ENCODE measurements at places on chromosomes 2 and 18.
A peak's percentile ranks its signal among the peaks of the same experiment; 100 is the strongest.

GRCh38 chr2:186919296-186919695 is 70.3 kb upstream of the ZSWIM2 start:
- DNase-seq = no peak

- DNase-seq = no peak
Observed at GRCh38 chr2:139079311-139079710, 299.1 kb upstream of the NXPH2 start.

GRCh38 chr18:47175283-47175897 is 774 bp downstream of the IER3IP1 start:
- no peak for DNase-seq

DNA sequence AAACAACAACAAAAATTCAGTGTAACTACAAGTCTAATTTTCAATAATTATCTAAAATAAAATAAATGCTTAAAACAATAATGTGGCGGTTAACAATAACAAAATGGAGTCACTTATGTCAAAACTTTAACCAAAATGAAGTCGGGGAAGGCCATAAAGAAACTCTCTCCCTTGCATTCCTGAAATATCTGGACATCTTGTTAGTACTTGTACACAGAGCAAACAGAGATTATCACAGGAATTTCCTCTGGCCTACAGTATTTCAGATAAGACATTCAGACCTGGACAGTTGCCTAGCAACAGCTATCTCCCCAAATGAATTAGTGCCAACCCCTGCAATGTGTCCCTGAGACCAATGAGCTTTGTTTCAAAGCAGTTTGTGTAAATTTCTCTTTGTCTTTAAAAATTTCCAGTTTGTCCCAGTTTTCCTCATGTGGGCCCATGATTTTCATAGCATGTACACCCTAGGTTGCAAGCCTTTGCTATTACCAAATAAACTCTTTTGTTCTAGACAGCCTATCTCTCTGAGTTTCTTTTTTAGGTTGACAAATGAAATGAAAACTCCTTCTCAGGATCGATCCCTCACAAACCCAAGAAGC is 68.6 kb downstream of the EXOC6B start:
- no peak for DNase-seq

GRCh38 chr2:207417301-207417718 is 112.5 kb upstream of the CREB1 start:
- DNase-seq = no peak

DNA sequence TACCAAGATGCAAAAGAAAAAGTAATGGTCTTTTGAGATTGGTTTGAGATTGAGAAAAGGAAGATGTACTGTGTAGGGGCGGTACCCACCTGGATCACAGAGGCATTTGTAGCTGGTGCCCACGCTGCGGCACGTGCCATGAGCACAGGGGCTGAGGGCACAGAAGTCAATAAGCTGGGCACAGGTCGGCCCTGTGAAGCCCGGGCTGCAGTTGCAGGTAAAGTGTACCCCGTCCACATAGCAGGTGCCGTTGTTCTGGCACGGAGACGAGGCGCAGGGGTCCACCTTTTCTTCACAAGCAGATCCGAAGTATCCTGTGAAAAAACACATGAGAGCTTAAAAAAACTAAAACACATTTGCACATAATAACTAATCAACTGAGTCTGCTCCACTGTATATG is 176.1 kb upstream of the PID1 start:
- DNase-seq = no peak

DNA sequence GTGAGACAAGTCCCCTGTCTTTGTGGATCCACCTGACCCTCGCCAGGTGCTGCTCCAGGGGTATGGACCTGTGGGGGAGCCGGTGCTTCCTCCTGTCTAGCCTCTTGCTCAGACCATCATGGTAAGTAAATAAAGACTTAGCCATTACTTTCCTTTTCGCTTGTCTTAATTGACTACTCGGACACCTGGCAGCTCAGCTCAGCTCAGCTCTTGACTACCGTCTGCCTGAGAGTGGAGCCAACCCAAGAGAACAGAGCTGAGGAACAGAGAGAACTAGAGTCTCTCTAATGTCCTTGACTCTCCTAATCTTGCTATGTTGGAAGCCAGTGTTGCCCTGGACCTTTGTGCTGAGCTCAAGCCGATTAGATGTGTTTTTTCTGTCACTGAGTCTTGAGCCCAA is 170.3 kb upstream of the CXCR4 start:
- no peak for DNase-seq

- no peak for DNase-seq
Observed at GRCh38 chr2:235612181-235612950, 118.5 kb downstream of the AGAP1 start.

- no peak for DNase-seq
Observed at GRCh38 chr18:9736286-9736835, 28.3 kb downstream of the RAB31 start.

DNA sequence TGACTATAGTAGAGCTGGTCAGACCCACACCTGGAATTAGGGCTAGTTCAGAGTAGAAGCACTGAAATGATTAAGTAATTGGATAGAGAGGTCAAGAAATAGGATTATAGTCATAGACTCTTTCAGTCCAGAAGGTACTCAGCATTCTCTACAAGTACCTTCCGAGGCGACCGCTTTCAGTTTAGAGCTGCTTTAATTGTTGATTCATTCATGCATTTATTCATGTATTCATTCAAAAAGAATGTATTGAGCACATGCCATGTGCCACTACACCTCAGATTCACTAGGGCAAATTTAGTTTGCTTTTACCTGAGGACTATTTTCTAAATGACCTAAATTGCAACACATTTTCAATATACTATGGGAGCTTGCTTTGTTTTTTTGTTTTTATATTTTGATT is 48.7 kb downstream of the CRIM1 start:
- no peak for DNase-seq

- DNase-seq = no peak
Observed at GRCh38 chr2:118548880-118549488, 298.5 kb downstream of the EN1 start.

DNA sequence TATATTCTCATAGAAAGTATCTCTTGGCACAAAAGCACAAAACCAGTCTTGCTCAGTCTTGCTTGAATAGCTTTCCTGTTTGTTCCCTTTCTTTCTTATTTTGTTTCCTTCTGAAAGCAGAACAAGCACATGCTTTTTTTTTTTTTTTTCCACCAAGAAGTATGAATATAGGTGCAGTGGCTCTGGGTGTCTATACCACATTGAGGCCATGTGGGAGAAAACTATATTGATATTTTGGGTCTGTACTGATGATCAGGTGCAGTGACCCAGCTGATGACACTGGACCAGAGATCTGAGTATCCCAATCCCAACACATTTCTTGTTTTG is 28.7 kb downstream of the GEMIN6 start:
- DNase-seq = no peak

DNA sequence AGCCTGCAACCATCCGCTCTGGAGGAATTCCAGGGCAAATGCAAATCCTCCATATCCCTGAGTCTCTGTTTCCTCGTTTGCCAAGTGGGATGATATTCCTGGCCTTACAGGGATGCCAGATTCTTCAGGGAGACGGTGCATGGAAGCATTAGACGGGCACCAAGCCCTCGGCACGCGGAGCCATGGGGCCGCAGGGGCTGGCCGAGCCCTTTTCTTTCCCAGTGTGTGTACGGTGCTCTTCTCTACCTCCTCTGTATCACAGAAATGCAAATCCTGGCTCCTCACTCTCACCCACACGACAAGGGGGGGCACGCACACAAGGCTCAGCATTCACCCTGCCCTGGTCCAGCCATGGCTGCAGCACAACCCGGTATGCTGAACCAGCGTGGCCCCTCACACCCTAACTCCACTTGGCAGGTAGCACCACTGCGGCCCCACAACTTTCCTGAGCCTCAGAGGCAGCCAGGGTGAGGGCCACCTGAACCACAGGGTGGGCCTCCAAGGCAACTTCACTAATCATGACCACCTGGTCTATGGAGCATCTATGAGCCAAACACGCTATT is 64.1 kb upstream of the SALL3 start:
- DNase-seq = no peak

DNA sequence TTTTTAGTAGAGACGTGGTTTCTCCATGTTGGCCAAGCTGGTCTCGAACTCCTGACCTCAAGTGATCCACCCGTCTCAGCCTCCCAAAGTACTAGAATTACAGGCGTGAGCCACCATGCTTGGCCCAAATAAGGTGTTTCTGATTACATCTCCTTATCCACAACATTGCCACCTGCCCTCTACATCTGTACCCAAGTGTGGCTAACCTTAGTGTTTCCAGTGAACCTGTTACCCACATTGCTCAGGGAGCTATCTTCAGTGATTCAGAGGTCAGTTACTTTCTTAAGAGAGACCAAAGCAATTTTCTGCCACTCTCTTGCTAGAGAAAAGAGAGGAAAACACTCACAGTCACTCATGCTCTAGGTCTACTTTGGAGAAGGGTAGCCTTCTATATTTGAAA is 115.0 kb upstream of the SLC39A10 start:
- no peak for DNase-seq

DNA sequence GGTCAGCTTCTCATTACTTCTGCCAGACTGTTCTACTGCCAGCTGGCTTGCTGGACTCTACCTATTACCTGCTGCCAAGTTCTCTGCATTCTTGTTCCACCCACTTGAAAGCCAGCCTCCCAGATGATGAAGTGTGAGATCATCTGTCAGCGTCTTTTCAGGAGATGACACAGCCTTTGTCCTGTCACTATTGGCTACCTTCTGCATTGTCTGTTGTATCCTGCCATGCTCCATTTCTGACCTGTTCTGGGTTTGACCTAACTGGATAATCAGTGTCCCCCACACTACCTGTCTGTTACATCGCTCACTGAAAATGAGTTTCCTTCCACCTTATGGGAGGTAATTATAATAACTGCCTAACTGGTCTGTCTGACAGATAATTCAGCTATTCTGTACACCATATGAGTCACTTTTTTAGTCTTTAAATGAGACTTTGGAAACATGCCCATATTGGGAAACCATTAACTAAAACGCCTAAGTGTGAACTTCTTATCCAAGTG is 520.6 kb downstream of the METTL4 start:
- no peak for DNase-seq

GRCh38 chr2:225471039-225471438 is 71.5 kb downstream of the NYAP2 start:
- no peak for DNase-seq

DNA sequence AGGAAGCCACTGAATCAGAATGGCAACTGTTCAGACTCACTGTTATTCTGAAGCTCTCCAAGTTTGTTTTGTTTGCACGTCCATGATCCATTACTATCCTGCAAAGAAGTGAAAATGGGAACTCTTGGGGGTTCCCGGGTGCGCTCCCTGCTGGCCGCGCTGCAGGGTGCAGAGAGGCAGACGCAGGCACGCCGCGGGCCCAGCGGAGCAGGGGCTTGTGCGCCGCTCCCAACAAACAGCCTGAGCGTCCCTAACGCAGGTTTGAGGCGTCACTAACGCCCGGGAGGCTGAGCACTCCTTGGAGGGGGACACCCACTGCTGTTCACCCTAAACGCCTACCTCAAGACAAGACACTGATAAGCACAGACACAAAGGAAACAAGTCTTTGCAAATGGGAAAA is 14.3 kb upstream of the PIEZO2 start:
- no peak for DNase-seq

DNA sequence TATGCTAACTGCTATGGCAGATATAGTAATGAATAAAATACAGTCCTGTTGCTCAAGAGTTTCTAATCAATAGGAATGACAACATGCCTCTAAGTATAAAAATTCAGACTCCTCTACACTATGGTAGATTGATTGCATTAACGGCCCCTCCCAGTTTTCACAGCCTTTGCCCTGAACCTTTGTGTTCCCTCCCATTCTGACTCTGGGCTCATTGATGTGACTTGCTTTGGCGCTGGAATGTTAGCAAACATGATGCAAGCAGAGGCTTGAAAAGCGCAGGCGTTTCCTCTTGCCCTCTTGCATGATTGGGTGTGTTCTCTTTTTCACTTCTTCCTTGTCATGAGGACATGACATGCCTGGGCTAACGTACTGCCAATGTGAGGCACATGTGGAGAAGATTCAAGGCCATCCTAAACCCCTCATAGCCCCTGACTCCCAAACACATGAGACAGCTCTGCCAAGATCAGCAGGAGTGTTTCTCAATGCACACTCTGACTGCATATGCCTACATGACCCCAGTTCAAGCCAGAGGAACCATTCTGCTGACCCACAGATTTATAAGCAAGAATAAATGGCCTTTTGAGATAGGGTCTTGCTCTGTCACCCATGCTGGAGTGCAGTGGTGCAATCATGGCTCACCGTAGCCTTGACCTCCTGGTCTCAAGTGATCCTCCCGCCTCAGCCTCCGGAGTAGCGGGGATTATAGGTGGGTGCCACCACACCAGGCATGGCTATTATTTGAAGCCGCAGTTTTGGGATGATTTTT is 49.7 kb upstream of the CD28 start:
- DNase-seq = no peak

GRCh38 chr2:144625626-144626025 is 105.7 kb upstream of the ZEB2 start:
- no peak for DNase-seq

DNA sequence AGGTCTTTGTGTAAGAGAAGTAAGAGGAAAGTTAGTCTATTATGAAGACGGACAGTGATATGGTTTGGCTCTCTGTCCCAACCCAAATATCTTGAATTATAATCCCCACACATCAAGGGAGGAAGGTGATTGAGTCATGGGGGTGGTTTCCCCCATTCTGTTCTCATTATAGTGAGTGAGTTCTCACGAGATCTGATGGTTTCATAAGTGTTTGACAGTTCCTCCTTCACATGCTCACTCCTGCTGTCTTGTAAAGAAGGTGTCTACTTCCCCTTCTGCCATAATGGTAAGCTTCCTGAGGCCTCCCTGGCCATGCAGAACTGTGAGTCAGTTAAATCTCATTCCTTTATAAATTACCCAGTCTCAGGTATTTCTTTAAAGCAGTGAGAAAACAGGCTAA is 67.6 kb downstream of the NEURL3 start:
- DNase-seq = no peak

GRCh38 chr2:29528891-29529520 is 392.4 kb downstream of the ALK start:
- peak; percentile 5 for DNase-seq

DNA sequence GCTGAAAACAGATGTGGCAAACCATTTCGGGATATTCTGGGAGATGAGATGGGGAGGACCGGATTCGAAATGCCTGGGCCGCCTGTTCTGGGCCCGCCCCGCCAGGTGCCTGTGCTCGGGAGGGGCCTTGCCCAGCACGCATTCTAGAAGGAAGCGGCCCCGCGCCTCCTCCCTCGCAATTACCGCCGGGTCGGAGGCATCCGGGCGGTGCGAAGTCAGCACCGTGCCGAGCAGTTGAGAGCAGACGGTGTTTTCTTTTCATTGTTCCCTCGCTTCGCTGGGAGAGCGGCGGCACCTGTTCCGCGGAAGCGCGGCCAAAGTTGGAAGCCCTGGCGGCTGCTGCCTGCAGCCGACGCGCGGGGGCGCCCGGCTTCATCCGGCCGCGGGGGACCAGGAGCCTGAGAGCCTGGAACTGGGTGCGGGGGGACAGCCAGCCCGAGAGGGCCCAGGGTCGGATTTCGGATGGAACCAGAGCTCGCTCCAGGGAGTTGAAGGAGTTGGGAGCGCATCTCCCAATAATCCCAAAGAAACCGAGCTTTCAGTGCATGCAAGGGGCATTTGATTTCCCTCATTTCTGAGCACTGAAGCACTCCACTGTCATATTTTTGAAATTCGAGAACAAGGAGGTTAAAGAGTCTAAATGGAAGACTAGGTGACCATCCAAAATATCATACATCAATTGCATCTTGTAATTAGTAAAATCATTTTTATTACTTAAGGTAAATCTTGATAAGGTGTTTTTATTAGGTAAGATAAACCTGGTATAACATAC is 241.8 kb upstream of the RAB12 start:
- no peak for DNase-seq
